ENCODE measurements at places on chromosomes 4 and X.

DNA sequence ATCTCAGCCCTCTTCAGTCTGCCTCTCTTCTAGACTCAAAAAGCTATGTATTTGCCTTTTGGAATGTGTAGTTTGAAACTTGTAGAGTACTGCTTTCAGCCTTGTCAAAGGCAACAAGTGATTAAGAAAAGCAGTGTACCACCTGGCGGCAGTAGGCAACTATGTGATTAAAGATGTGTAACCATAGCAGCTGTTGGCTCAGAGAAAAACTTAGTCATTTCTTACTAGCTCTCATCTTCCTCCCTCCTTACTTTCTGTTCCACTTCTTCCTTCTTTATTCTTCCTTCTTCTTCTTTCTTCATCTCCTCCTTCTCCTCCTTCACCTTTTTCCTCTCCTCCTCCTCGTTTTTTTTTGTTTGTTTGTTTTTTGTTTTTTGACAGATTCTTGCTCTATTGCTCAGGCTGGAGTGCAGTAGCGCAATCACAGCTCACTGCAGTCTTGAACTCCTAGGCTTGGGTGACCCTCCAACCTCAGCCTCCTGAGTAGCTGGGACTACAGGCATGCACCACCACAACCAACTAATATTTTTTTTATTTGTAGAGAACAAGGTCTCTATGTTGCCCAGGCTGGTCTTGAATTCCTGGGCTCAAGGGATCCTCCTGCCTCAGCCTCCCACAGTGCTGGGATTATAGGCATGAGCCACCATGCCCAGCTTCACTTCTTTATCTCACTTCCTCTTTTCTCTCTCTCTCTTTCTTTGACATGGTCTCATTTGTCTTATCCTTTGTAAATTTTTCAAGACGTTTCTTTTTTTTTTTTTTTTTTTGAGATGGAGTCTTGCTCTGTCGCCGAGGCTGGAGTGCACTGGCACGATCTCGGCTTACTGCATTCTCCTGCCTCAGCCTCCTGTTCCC, 32.6 kb downstream of the ABHD18 start:
- DNase-seq, result no peak

DNA sequence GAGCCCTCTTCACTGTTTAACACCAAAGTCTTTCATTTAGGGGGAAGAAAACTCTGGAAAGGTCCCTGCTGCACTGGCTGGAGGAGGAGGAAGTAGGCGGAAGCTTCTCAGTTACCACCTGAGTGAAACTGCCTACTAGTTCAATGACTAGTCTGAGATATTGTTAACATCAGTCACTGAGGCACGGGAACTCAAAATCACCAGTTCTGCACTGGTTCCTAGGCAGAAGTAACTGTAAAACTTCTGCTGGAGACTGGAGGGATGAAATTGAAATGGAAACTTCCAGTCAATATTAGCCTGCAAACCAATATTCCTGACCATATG, 178.3 kb downstream of the SNCA start:
- no peak for DNase-seq

DNA sequence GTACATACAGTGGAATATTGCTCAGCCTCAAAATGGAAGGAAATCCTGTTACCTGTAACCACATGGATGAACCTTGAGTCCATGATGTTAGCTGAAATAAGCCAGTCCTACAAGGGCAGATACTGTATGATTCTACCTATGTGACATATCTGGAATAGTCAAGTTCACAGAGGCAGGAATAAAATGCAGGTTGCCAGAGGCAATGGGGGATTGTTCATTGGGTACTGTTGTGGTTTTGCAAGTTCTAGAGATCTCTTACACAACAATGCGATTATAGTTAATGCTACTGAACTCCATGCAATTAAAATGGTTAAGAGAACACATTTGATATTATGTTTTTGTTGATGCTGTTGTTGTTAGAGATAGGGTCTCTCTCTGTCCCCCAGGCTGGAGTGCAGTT, 74.6 kb downstream of the SHROOM2 start:
- no peak for DNase-seq

DNA sequence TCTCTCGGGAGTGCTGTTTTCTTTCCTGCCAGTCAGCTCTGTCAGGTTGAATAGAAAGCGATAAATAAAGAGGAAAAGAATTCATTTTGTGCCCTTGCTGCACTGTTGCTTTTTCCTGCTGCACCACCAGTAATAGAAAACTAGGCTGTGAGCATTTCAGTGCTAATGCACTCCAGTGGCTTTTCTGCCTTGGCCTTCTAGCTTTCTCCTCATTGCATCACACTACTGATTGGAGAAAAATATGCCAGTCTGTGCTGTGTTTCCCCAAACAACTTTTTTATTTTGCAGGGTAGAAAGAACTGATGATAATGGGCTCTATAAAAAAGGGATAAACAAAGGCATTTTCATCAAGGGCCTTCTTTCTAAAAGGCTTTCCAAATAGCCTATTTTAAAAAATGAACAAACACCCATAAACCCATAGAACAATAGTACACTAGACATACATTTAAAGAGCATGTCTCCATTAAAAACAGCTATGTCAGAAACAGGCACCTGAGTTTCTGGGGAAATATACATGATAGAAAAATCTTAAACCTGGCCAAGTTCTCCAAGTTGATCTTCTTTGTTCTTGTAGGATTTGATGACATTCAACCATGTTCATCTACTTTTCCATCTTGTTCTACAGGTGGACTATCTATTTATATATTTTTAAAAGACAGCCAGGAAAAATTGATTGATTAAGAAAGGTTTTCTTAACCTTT, 86.3 kb downstream of the GPRIN3 start:
- DNase-seq, result no peak

DNA sequence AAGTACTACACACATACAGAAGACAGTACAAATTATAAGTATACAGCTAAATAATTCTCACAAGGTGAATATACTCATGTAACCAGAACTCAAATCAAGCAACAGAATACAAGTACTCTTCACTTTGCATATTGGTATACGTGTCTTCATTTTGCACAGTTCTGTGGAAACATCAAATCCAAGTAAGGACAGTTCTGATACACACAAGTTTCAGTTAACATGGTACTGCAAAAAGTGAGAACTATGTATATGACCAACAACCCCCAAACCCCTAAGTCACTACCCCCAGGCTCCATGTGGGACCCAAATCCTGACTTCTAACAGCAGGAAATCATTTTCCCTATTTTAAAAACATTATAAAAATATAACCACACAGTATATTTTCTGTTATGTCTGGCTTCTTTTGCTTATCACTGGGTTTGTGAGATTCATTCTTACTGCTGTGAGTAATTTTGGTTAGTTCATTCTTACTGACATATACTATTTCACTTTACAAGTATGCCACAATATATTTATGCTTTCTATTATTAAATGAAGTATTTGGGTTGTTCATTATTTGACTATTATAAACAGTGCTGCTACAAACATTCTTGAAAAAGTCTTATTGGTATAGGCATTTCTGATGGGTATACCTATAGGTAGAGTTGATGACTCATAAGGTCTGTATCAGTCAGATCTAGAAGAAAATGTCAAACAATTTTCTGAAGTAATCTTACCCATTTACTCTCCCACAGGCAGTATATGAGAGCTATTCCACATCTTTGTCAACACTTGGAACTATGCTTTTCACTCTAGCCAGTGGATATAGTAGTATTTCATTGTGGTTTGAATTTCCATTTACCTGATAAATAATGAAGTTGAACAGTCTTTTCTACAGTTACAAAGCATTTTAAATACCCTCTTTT, 47.0 kb downstream of the SCLT1 start:
- no peak for DNase-seq

GRCh38 chr4:37463033-37463856, 218.7 kb downstream of the NWD2 start:
- DNase-seq, result no peak

DNA sequence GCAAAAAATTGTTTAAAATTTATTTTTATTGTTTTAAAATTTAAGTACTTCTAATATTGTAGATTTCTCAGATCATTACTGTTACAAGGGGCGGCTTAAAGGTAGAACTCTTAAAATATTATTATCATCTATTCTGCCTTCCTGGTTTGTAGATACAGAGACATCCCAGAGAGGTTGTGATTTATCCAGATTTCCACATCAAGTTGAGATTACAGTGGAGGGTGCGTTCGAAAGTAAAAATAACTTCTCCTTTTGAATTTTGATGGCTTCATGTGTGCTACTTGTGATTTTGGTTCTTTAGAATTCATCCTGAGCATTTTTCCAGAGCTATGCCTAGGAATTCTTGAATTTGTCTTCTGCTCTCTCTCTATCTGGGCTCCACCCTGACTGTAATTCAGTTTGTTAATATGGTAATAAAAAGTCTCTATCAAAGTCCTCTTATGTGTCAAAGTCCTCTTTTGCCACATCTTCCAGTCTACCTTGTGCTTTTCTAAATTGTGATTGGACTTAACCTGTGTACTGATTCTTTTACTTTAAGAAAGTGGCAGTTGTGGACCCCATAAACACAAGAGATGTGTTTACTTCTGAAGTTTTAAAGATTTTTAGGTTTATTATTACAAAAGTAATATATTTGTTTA, 37.2 kb downstream of the CLCN3 start:
- no peak for DNase-seq

GRCh38 chr4:22941688-22942375, 249.1 kb downstream of the GBA3 start:
- DNase-seq, result no peak

GRCh38 chrX:19893727-19894126, 6.3 kb upstream of the SH3KBP1 start:
- no peak for DNase-seq

DNA sequence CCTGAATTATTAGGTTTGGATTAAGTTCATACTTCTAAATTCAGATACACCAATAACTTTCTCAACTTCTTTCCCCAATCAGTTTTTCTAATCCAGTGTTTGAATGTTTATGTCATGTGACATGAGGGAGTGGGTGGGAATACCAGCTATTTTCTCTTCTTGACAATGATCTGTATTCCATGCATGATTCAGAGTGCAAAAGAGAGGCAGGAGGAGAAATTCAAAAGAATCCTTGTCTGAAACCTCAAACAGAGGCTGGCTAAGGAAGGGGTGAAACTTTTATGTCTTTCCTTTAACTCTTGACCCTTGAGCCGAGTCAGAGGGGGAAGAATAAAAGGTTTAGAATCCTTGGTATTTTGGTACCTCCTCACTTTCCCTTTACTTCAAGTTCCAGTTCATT, 544.7 kb downstream of the SPRY1 start:
- no peak for DNase-seq

- DNase-seq, result no peak
Measured at GRCh38 chr4:145279122-145279960, 99.0 kb upstream of the OTUD4 start.

- DNase-seq, result no peak
Measured at GRCh38 chr4:115275615-115276014, 162.2 kb upstream of the NDST4 start.

DNA sequence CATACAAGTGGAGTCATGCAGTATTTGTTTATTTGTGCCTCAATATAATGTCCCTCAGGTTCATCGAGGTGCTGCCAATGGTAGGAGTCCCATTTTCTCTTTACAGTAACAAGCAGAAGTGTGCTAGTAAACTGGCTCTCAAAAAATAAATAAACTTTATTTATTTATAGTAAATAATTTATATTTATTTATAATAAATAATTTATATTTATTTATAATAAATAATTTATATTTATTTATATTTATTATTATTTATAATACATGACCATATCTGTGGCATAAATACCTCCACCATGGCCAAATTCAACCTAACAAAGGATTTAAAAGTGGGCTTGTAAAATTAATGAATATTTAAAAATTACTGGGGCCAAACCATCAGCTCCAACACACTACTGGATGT, 464.9 kb upstream of the NWD2 start:
- DNase-seq, result no peak

- DNase-seq, result no peak
Measured at GRCh38 chr4:17578482-17578891, 1.5 kb downstream of the LAP3 start.

DNA sequence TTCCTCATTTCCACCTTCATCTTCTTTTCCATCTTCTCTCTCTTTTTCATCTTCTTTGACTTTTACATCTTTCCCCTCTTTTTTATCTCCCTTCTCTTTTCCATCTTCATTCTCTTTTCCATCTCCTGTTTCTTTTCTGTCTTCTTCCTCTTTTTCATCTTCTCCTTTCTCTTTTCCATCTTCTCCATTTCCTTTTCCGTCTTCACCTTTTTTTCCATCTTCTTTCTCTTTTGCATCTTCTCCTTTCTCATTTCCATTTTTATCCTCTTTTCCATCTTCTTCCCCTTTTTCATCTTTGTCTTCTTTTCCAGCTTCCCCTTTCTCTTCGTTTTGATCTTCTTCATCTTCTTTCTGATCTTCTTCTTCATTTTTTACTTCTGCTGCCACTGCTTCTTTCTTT, 87.0 kb downstream of the HMGN5 start:
- no peak for DNase-seq

GRCh38 chrX:47749185-47749967, 87.3 kb upstream of the ZNF81 start:
- no peak for DNase-seq

GRCh38 chrX:65451663-65452062, 82.9 kb downstream of the LAS1L start:
- DNase-seq, result no peak

DNA sequence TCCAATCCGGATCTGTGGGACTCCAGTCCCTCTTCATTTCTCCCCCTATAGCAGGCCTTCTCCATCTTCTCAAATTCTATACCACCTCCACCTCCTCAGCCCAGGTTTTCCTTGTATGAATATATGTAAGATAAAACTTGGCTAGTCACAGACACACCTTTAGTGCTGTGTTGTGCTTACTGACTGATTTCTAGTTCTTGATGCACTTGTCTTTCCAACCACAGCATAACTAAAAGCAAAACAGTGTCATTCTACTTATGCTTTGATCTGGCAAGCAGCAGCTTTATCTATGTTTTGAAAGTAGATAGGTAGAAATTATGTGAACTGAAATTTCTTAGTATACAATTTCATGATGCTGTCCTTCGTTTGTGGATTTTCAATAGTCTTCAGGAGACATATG, 47.5 kb downstream of the CCNI start:
- no peak for DNase-seq

DNA sequence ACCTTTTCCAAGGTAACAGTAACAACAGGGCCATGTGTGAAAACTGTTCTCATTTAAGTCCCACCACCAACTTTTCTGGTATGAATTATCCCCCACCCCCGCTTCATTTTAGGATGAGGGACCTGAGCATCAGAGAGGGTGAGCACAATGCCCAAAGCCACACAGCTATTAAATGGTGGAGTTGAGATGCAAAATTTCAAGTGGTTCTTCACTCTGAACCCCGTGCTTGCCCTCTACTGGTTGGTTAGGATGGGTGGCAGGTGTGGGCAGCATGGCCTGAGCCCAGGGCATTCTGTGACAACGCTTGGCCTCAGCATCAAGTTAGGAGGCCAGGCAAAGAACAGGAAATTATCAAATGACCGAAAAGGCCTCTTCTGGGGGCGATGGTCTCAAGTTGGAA, 33.5 kb downstream of the MED28 start:
- DNase-seq, result no peak

Measured in activated CD8-positive, alpha-beta memory T cell treated with anti-CD3 and anti-CD28 coated beads for 1 hour (primary cell).